ENCODE measurements at places on chromosomes 16 and 17.

GRCh38 chr16:11398136-11398535 lies 52.9 kb downstream of the RMI2 start:
- no peak for DNase-seq

- no peak for DNase-seq
Measured at GRCh38 chr16:85661740-85662481, 26.8 kb downstream of the GINS2 start.

- DNase-seq: no peak
Measured at GRCh38 chr16:29777576-29778350, at the start of gene ZG16. Gene ZG16, plus strand, starts transcription at chr16:29778256. Its CDS starts 1,011 bp downstream, at chr16:29779267.

DNA sequence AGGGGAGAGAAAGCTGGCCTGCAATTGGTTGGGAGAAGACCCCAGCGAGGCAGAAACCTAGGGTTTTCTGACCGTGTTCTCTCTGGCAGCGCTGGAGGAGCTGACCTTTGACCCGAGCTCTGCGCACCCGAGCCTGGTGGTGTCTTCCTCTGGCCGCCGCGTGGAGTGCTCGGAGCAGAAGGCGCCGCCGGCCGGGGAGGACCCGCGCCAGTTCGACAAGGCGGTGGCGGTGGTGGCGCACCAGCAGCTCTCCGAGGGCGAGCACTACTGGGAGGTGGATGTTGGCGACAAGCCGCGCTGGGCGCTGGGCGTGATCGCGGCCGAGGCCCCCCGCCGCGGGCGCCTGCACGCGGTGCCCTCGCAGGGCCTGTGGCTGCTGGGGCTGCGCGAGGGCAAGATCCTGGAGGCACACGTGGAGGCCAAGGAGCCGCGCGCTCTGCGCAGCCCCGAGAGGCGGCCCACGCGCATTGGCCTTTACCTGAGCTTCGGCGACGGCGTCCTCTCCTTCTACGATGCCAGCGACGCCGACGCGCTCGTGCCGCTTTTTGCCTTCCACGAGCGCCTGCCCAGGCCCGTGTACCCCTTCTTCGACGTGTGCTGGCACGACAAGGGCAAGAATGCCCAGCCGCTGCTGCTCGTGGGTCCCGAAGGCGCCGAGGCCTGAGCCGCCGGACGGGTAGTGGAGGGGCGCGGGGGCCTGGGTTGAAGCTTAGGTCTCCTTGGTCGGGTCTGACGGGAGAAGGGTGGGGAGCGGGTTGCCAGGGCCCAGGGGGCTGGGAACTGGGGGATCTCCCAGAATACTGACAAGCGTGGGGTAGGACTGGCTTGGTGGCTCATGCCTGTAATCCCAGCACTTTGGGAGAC lies 7.4 kb upstream of the PYDC1 start:
- DNase-seq: no peak

DNA sequence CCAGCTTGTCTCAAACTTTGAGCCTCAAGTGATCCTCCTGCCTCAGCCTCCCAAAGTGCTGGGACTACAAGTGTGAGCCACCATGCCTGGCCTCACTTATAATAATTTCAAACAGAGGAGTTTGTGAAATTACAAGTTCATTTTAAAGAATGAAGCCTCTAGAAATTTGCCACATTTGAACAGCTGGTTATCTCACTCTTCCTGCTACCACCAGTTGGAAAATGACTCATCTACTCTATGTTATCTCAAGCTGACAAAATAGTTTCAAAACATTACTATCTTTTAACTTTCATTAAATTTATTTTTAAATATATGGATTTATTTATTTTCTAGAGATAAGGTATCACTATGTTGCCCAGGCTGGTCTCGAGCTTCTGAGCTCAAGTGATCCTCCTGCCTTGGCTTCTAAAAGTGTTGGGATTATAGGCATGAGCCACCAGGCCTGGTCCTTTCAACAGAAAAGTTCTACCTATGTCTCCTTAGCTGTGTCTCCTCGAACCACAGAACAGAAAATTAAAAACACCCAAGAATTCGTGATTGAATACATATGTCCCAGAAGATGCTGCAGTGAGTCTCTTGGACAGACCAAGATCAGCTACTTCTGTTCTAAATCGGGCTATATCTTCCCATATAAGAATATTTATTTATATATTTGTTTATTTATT lies 47.6 kb downstream of the MYH13 start:
- DNase-seq: no peak

GRCh38 chr16:17423221-17423620 lies 47.5 kb downstream of the XYLT1 start:
- no peak for DNase-seq

DNA sequence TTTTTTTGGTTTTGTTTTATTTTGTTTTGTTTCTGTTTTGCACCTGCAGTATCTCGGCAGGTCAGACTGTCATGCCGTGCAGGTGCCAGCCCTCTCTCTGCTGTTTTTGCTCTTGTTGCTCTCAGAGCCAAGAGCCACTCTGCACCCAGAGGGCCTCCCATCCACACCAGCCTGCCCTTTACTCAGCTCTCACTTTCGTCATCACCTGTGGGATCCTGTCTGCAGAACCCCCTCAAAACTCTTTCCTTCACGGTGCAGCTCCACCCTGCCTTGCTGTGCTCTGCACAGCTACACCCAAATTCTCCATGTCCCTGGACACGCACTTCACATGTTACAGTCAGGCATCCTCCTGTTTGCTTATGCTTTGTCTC lies 2.6 kb downstream of the AOC3 start:
- DNase-seq: no peak

DNA sequence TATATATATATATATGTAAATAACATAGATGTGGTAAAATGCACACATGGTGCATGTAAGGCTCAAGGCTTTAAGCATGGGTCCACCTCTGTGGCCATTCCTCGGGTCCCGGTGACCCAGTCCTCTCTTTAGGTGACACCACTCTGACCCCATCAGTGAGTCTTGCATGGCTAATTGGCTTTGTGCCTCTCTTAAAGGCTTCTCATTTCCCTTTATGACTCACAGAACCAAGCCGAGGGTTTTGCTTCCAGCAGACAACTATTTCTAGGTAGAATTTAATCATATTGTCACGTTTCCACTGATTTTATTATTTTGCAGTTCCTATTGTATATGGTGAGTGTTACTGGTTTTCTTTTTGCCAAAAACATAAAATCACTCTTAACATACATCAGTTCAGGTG lies 59.7 kb downstream of the PLCG2 start:
- no peak for DNase-seq

GRCh38 chr17:64020056-64020766 lies at the start of gene ICAM2:
Gene ICAM2, minus strand, starts transcription at chr17:64020633. Its CDS starts 13,942 bp downstream, at chr17:64006691.
- no peak for DNase-seq

DNA sequence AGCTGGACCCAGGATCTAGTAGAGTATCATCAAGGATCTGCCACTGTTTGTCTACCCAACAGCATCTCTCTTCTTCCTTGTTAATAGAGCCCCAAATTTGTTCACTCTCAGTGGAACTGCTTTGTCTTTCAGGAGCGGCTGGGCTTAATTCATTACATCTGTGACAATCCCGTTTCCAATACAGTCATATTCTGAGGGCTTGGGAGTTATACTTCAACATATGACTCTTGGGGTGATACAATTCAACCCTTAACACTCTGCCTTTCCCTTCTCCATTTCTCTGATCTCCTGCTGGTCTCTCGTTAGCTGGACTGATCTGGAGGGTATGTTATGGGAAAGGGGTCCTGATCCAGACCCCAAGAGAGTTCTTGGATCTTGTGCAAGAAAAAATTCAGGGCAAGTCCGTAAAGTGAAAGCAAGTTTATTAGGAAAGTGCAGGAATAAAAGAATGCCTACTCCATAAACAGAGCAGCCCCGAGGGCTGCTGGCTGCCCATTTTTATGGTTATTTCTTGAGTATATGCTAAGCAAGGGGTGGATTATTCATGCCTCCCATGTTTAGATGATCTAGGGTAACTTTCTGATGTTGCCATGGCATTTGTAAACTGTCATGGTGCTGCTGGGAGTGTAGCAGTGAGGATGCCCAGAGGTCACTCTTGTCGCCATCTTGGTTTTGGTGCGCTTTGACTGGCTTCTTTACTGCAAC lies 42.4 kb downstream of the IQCK start:
- no peak for DNase-seq

GRCh38 chr17:73617501-73617900 lies 26.7 kb downstream of the SDK2 start:
- DNase-seq: no peak

- no peak for DNase-seq
Measured at GRCh38 chr16:86362155-86362849, 148.0 kb upstream of the FOXF1 start.

All from fibroblast of the conjunctiva (primary cell).